ENCODE measurements at places on chromosomes 13 and 19. TPM values are rescaled to one million over a fixed set of nuclear protein-coding genes. Genes with fewer than 3 reads are reported as not detected.

Gene SRRM5
- total RNA-seq = 0.38 TPM

Gene CTXN1
- total RNA-seq = 0.24 TPM

DNA sequence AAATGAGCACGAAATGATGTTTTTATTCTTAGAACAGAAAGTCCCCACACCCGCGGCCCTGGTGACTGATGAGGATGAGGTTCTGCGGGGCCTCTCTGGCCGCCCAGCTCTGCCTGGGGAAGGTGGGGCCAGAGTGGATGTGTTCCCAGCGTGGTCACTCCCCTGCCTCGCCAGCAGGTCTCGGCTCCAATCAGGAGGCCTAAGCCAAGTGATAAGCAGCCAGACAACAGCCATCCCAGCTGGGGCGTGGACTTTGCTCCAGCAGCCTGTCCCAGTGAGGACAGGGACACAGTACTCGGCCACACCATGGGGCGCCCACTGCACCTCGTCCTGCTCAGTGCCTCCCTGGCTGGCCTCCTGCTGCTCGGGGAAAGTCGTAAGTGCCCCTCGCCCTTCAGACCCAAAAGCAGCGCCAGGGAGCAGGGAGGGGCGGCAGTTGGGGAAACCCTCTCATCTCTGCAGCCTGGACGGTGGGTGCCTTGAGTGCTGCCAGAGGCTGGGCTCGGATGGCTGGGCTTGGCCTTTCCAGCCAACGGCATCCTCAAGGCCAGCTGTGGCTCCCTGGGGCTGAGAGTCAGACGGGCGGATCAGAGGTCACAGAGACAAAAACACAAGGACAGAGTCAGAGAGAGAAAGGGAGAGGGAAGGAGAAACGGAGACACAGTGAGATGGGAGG, at the start of gene F10:
F10 (plus strand) TSS at position 250 of the 676 bp plus-strand sequence; CDS start at position 307, 57 bp downstream.
- peak; percentile 81 for DNase-seq

GRCh38 chr13:107242138-107242537, 674.2 kb upstream of the ARGLU1 start:
- no peak for DNase-seq

DNA sequence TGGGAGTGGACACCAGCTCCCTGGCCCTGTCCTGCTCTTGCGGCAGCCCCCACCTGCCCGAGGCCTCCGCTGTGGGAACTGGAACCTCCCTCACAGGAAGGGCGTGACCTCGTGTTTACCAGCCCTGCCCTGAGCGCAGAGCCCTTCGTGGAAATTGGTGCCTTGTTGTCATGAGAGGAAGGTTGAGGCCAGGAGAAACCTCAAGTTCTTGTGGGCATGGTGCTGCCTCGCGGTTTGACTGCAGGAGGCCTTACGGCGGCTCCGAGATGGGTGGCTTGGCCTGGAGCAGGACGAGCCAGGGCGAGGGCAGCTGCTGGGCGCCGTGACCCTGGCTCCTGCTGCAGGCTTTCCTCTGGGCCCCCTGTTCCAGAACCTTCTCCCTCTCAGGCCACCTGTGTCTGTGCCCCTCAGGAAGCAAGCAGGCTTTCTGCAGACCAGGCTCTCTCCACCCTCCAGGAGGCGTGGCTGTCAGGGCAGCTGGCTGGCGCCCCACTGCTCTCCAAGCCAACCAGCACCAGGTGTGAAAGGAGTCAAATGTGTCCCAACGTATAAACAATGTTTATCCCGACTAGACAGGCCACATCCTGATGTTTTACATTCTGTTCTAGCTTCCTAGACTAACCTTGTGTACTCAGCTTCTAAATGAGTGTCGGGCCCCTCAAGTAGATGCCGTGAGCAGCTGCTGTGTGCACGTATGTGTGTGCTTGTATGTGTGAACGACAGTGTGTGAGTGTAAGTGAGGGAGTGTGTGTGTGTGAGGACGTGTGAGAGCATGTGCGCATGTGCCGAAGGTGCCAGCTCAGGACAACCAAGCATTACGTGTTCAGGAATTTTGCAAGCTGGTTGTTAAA, 10.4 kb upstream of the RASA3 start:
- DNase-seq = no peak

Data from cardiac septum (tissue), 1 donor.